Activated naive CD4-positive, alpha-beta T cell treated with anti-CD3 and anti-CD28 coated beads, Interleukin-2, amount 10 ng/mL, durations not matched to agents 7 days and 5 days (primary cell): ENCODE measurements at places on chromosomes 2 and 18.

GRCh38 chr2:237327175-237327950 lies 86.6 kb downstream of the COL6A3 start:
- no peak overlapping the region for H3K4me3 ChIP-seq
- H3K27ac ChIP-seq: no peak overlapping the region
- DNase-seq: no peak
- no peaks in the 10 kb centered on the region for H3K27me3 ChIP-seq
- H3K36me3 ChIP-seq: no peaks in the 10 kb centered on the region

DNA sequence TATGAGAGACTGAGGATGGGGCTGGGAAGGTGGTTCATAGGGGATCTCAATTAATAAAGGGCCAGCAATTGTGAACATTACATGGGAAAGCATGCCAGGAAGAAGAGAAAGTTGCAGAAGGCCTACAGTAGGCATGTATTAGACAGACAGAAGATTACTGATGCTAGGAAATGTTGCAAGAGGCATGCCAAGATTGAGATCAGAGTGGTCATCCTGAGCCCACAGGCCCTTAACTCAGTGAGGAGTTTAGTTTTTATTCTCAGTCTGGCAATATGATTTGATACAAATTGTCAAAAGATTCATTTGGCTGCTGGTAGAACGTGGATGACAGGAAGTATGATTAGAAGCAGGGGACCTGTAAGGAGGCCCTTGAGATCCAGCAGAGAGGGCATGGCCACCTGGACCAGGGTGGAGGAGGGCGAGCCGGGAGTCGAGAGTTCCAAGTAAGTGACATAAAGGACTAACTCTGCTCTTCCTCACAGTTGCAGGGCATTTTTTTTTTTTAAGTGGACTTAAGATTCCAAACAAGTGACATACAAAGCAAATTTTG lies 54.9 kb downstream of the EPHA4 start:
- H3K4me1 ChIP-seq: peaks cover 23% of the 10 kb centered on the region
- no peak overlapping the region for H3K4me3 ChIP-seq
- no peak overlapping the region for H3K27ac ChIP-seq

DNA sequence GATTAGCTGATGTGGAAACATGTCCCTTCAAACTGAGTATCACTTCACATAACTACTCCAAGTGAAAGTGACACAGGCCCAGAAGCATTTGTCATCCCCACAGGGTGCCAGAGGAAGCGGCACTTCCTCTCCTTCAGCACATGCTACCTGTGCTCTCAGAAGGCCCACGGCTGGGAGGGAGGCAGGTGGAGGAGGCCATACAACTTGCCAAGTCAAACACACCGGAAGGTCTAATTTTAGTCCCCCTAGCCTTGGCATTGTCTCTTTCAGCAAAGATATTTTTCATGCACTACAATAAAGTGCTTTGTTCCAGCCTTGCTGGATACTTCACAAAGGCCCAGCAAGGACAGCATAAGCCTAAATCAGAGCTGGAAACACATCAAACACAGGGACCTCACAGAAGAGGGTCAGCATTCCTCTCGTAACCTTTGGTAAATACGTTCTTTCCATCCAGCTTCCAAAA lies 38.0 kb downstream of the VSNL1 start:
- H3K27ac ChIP-seq: no peak overlapping the region
- H3K4me1 ChIP-seq: peaks cover 13% of the 10 kb centered on the region
- H3K36me3 ChIP-seq: no peaks in the 10 kb centered on the region
- no peak overlapping the region for H3K4me3 ChIP-seq
- H3K27me3 ChIP-seq: peaks cover 5% of the 10 kb centered on the region

DNA sequence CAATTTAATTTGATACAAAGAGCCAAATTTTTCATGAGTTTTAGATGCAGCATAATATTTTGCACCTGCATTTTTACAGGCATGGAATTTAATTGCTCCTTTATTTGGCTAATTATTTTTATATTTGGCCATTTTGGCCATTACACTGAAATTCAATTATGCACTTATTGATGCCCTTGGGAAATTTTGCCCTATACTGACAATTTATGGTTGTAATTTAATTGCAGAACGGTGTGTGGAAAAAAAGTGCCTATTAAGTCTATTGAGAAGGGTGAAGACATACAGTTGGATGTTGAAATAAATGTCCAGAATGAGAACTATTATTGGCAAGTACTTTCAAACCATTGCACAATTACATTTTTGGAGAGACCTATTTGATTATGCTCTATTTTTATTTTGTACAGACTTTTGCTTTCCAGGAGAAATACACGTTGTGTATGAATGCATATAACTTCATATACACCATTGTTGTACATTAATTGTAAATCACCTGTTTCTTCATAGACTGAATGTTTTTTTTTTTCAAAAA lies 1319.3 kb upstream of the CDH2 start:
- no peaks in the 10 kb centered on the region for H3K36me3 ChIP-seq
- no peak for DNase-seq
- no peaks in the 10 kb centered on the region for H3K4me1 ChIP-seq

GRCh38 chr2:120287183-120288015 lies 34.7 kb downstream of the RALB start:
- H3K4me3 ChIP-seq: peak overlapping the region; percentile 49
- H3K27me3 ChIP-seq: no peaks in the 10 kb centered on the region
- peaks cover 77% of the 10 kb centered on the region for H3K4me1 ChIP-seq
- peak; percentile 30 for DNase-seq
- H3K36me3 ChIP-seq: peaks cover 74% of the 10 kb centered on the region

DNA sequence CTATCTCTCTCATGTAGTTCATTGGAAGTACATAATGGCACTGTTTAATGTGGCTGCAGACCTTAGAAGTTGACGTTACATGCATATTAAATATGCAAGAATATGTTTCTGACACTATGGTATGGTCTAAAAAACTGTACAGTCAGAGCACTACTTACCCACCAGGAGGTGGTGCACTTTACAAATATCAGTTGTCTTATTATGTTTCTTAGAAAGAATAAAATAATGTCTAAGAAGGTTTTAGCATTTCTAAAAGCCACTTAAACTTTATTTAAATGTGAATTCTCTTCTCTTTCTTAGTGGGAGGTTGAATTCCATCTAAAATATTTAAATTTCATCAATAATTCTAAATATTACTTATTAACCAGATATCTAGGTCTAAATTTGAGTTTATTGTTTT lies 4.3 kb downstream of the TMEFF2 start:
- DNase-seq: no peak
- H3K4me3 ChIP-seq: no peak overlapping the region
- H3K4me1 ChIP-seq: peaks cover 16% of the 10 kb centered on the region
- no peaks in the 10 kb centered on the region for H3K36me3 ChIP-seq
- H3K27ac ChIP-seq: no peak overlapping the region

- H3K27ac ChIP-seq: no peak overlapping the region
- H3K27me3 ChIP-seq: peaks cover 16% of the 10 kb centered on the region
- no peaks in the 10 kb centered on the region for H3K36me3 ChIP-seq
These were observed 42.4 kb downstream of the TCF7L1 start for GRCh38 chr2:85175369-85176299.

DNA sequence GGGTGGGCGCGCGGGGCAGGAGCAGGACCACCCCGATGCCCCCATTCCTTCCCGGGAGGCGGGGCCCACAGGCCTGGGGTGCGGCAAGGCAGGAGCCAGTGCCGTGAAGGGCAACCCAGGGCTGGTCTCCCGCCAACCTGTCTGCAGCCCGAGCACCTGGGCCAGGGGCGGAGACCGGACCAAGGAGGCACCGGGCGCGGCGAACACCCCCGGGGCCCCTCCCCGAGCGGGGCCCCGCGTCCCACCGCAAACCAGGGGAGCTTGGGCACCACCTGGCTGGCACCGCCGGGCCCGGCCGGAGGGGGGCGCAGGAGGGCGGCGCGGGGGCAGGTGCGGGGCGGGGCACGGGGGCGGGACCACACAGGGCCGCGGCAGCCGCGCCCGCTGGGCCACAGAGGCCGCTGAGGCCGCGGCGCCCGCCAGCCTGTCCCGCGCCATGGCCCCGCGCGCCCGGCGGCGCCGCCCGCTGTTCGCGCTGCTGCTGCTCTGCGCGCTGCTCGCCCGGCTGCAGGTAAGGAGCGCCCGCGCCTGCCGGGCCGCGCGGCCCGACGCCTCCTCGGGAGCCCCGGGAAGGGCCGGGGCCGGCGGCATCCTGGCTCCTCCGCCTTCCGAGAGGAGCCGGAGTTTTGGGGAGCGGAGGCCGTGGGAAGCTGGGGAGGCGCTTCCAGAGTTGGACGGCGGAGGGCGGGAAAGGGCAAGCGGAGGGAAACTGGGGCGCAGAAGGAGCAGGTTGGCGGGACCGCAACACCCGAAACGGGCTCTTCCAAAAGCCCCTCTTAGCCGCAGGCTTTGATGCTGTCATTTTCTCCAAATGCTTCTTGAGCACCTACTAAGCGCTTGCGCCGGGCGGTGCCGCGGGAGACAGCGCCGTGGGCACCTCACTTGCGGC lies at the start of gene TNFRSF11A:
TNFRSF11A (plus strand) TSS at position 394 of the 889 bp plus-strand sequence; CDS start at position 437, 43 bp downstream.
- peak within 1 kb of the TSS; percentile 91 for H3K4me3 ChIP-seq
- H3K4me1 ChIP-seq: peaks cover 52% of the 10 kb centered on the region
- peak; percentile 78 for DNase-seq
- H3K27ac ChIP-seq: peak within 1 kb of the TSS; percentile 17

GRCh38 chr2:132813422-132813821 lies 143.4 kb upstream of the LYPD1 start:
- no peaks in the 10 kb centered on the region for H3K4me1 ChIP-seq
- H3K27me3 ChIP-seq: no peaks in the 10 kb centered on the region
- no peak overlapping the region for H3K4me3 ChIP-seq
- no peak overlapping the region for H3K27ac ChIP-seq

DNA sequence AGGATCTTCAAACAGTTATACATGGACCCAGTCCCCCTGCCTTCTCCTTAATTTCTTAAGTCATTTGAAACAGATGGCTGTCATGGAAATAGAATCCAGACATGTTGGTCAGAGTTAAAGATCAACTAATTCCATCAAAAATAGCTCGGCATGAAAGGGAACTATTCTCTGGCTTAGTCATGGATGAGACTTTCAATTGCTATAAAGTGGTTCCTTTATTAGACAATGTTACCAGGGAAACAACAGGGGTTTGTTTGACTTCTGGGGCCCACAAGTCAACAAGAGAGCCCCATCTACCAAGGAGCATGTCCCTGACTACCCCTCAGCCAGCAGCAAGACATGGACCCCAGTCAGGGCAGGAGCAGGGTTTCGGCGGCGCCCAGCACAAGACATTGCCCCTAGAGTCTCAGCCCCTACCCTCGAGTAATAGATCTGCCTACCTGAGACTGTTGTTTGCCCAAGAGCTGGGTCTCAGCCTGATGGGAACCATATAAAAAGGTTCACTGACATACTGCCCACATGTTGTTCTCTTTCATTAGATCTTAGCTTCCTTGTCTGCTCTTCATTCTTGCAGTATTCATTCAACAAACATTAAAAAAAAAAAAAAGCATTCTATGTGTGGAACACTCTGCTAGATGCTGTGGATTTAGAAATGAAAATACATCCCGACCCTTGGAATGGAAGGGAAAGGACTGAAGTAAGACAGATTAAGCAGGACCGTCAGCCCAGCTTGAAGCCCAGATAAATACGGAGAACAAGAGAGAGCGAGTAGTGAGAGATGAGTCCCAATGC lies 4.6 kb downstream of the TTR start:
- peaks cover 7% of the 10 kb centered on the region for H3K27me3 ChIP-seq
- H3K4me3 ChIP-seq: no peak overlapping the region
- DNase-seq: no peak
- no peak overlapping the region for H3K27ac ChIP-seq
- no peaks in the 10 kb centered on the region for H3K36me3 ChIP-seq
- H3K4me1 ChIP-seq: no peaks in the 10 kb centered on the region

GRCh38 chr18:48151421-48152065 lies 221.1 kb upstream of the SMAD2 start:
- H3K27ac ChIP-seq: no peak overlapping the region
- no peak for DNase-seq
- peaks cover 33% of the 10 kb centered on the region for H3K27me3 ChIP-seq
- H3K36me3 ChIP-seq: no peaks in the 10 kb centered on the region

DNA sequence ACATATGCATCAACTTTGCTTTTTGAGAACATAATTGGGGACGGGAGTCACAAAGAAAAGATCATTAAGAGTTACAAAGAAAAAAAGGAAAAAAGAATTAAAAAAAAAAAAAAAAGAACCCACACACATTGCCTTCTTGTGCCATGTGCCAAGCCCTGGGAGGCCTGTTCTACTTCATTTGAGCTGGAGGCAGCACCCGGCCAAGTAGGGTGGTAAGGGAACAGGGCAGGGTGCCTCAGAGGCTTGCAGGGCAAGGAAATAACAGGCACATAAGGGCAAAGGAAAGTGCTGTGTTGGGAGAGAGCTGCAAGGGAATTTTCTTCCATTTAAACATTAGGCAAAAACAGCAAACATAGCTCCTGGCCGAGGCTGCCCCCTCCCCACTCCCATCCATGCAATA lies 418.0 kb downstream of the TMEM182 start:
- H3K27me3 ChIP-seq: no peaks in the 10 kb centered on the region
- no peak for DNase-seq
- no peak overlapping the region for H3K27ac ChIP-seq
- no peaks in the 10 kb centered on the region for H3K36me3 ChIP-seq
- no peaks in the 10 kb centered on the region for H3K4me1 ChIP-seq

DNA sequence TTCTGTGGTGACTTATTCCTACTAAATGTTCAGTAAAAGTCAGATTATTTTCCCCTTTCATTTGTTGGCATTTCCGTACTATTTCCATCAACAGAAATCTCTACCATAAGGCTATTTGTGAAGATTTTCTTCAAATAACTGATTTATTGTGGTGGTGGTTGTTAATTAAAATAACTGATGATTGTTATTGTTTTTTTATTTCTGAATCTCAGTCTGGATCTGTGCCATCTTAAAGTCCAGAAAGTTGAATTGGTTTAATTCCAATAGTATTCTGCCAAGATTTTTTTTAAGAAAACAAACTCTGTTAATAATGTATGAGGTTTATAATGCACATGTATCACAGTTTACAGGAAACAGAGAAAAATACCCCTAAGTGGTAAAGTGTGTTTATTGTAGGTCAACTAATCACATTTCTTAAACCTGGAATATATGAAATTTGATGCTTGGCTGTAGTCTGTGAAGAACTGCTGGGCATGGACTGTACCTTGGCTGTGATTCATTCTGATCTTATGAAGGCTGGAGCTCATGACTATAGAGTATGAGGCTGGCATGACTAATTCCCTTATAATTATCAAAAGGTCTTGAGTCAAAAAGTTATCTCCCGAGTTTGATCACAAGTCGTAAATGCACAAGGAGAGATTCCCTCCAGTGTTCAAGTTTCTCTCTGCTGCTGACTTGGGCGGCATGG lies 134.2 kb upstream of the RND3 start:
- no peaks in the 10 kb centered on the region for H3K4me1 ChIP-seq
- no peaks in the 10 kb centered on the region for H3K36me3 ChIP-seq
- no peak for DNase-seq

DNA sequence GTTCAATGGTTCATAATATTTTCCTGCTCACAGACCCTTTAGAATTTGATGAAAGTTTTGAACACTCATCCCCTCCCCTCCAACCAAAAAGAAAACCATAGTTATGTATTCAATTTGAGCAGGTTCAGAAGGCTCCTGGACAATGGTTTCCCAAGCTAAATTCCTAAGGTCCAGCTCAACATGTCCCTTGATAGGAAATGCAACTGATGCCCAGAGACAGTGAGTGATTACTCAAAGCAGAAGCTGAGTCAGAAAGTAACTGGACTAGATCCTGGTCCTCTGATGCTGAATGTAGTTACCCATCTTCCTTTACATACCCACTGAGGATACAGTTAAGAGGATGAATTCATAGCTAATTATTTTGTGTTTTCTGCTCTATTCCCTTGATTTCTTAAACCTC lies 218.9 kb upstream of the NCKAP5 start:
- no peak overlapping the region for H3K4me3 ChIP-seq
- no peaks in the 10 kb centered on the region for H3K36me3 ChIP-seq
- no peak for DNase-seq
- H3K27ac ChIP-seq: no peak overlapping the region
- no peaks in the 10 kb centered on the region for H3K27me3 ChIP-seq
- no peaks in the 10 kb centered on the region for H3K4me1 ChIP-seq

- DNase-seq: no peak
- peaks cover 85% of the 10 kb centered on the region for H3K4me1 ChIP-seq
- peak overlapping the region; percentile 100 for H3K27ac ChIP-seq
- peak overlapping the region; percentile 91 for H3K4me3 ChIP-seq
These were observed 38.2 kb downstream of the PCBP1 start for GRCh38 chr2:70125498-70125898.
